CD4-positive, alpha-beta T cell (primary cell): ENCODE measurements at places on chromosomes 16 and 17.

DNA sequence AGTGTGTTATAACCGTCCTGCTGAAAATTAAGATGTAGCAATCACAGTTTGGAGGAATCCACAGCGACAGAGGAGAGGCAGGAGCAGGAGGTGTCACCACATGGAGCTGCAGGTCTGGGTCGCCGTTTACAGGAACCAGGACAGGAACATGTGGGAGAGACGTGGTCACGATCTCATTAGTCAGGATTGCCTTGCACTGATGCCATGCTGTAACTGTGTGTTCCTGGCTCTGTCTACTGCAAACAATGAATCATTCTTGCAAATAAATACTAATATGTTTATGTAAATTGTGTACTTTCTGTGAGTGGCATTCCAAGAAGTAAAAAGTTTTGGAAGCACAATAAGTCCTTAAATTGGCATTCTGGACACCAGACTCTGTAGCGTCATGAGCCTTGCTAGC lies 271.8 kb downstream of the CPPED1 start:
- no peak overlapping the region for H3K27ac ChIP-seq
- peaks cover 43% of the 10 kb centered on the region for H3K4me1 ChIP-seq
- H3K36me3 ChIP-seq: no peaks in the 10 kb centered on the region
- H3K27me3 ChIP-seq: no peaks in the 10 kb centered on the region

- H3K4me1 ChIP-seq: no peaks in the 10 kb centered on the region
- H3K4me3 ChIP-seq: no peak overlapping the region
- peaks cover 6% of the 10 kb centered on the region for H3K27me3 ChIP-seq
- no peak overlapping the region for H3K27ac ChIP-seq
- DNase-seq: no peak
These were observed 22.1 kb upstream of the RPL38 start for GRCh38 chr17:74181341-74181740.

GRCh38 chr16:56203052-56203451 lies 11.8 kb downstream of the GNAO1 start:
- no peak overlapping the region for H3K27ac ChIP-seq
- H3K36me3 ChIP-seq: no peaks in the 10 kb centered on the region

GRCh38 chr16:31875112-31875803 lies 1.7 kb downstream of the ZNF267 start:
- DNase-seq: no peak
- no peaks in the 10 kb centered on the region for H3K27me3 ChIP-seq
- H3K36me3 ChIP-seq: peaks cover 22% of the 10 kb centered on the region
